ENCODE measurements at places on chromosomes 6 and 20.

DNA sequence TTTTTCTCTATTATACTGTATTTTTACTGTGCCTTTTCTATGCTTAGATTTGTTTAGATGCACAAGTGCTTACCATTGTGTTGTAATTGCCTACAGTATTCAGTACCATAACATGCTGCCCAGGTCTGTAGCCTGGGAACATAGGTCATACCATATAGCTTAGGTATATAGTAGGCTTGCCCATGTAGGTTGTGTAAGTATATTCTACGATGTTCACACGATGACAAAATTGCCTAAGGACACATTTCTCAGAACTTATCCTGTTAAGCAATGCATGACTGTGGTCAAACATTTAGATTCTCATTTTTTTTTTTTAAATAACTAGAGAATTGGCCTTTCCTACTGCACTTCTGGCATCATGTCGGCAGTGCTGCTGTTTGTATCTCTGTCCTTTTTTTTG is 253.7 kb upstream of the SUPT3H start:
- no peak for ATAC-seq

DNA sequence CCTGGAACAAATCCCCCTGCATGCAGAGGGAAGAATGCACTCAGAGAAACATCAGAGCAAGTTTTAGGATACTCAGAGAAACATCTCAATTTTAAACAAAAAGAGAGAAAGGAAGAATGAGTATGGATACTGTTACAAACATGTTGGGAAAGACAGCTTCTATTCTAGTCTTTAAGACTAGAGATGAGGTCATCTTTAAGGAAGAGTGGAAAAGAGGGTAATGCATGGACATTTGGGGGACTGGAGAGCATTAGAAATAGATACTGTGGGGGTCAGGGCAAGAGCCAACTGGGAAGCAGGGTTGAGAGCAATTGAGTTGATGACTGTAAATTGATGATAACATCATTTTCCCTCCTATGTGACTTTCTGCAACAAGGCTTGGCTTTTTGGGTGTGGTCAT is 431.2 kb downstream of the CDH26 start:
- ATAC-seq, result no peak

DNA sequence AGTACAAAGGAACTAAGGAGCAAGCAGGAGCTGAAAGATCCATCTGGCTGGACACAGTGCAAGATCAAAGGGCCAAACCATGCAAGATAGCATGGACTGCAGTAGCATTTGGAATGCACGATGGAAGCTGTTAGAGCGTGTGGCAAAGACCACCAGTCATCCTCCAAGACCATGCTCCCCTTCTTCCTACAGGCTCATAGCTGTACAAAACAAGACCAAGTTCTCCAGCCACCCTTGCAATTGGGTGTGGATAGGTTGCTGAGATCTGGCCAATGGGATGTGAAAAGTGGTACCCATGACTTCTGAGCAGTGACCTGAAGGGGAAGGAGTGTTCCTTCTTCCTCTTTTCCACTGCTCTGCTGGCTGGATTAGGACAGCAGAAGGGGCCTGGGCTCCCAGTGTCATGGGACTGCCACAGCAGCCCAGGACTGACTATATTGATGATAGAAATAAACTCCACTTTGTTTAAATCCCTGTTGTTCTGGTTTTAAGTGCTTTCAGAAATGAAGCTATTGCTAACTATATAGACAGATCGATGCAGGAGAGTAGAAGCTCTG is 64.9 kb downstream of the SLC22A23 start:
- ATAC-seq, result no peak

DNA sequence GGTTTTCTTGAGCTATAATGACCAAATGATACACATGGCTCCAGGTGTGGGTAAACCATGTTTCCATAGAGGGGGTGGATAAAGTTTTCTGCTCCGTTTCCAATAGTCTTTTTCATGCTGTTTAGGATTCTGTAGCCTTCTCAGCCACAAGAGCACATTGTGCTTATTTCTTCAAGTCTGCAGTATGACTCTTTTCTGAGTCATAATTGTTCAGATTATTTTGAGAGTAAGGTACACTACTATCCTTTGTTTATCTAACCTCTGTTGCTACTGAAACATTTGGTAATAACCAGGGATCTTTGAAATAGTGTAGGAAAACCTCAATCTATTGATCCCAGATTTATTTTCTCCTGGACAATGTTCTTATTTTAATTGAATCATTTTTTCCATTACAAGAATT is 247.9 kb upstream of the BMP2 start:
- ATAC-seq, result no peak

DNA sequence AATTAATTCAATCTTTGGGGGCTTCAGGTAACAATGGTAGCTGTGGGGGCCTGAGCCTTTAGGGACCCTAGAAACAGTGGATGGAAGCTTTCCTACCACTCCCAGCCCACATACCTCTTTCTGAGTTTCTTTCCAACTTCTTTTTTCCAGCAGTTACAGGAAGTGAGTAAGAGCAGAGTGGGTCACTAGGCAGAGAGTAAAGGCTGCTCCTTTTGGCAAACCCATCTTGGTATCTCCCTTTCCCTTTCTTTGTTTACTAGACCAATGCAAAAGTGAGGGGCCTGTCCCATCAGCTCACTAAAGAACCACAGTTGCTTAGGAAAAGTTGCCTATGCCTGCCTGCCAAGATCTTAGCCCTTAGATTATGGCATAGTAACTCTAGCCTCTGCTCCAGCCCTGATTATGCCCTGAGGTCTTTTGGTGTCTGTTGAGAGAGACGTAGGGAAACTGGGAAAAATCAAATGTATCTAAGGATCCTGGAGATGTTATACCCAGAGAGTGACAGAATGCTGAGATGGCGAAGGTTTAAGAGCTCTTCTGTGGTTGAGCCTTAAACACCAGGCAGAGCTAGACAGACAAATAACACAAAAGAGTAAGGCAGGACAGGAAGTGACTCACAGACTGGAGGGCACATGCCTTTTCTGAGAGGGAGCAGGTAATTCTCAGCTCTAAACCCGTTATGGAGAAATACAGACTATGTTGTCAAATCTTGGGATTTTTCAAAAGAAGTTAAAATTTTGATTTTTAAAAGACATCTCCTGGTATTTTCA is 31.3 kb downstream of the TRMT6 start:
- peak; percentile 73 for ATAC-seq

DNA sequence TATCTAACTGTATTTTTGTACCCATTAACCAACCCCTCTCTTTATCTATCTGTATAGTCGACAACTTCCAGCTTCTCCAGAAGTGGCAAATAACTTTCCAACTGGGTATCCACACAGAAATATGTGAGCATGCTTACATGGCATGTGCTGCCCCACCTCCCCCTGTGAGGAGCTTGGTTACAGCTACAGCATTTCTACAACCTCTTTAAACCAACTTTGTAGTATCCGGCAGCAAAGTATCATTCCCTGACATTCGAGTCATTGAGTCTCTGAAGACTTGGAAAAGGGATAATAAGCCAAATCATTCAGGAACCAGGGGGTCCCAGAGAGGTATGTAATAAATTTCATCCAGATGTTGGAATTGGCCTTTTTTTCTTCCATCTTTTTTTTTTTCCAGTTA is 48.2 kb upstream of the ASIP start:
- ATAC-seq, result no peak

- ATAC-seq, result no peak
Measured at GRCh38 chr6:135385299-135385698, 112.2 kb downstream of the AHI1 start.

GRCh38 chr6:146912730-146913685 is 291.2 kb upstream of the STXBP5 start:
- no peak for ATAC-seq

- no peak for ATAC-seq
Measured at GRCh38 chr6:161444464-161444863, 170.6 kb upstream of the AGPAT4 start.

DNA sequence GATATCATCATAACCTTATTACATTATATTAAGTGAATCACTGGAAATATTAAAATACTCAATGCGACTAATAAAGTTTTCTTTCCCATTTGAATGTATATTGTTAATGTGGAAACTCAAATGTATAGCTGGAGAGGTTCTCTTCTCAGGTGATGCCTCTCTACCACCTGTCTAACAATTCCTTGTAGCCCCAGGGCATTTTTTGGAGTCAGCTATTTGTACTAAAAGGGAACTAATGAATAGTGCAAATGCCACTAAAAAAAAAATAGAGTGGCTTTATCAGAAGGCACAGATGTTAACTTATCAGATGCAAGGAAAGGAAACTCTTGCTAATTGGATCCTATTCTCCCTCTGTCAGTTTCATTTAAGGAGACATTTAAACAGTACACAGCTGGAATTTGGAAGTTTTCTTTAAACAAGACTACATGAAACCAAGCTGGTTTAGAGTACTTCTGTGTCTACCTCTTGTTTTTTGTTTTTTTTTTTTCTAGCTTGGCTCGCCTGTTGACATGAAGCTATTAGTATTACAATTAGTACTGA is 897.0 kb upstream of the SLC35B3 start:
- ATAC-seq, result no peak

- ATAC-seq, result no peak
Measured at GRCh38 chr20:22490287-22491193, 93.8 kb downstream of the FOXA2 start.

GRCh38 chr6:139355777-139356445 is 18.5 kb downstream of the CITED2 start:
- no peak for ATAC-seq

GRCh38 chr20:33785503-33785902 is 25.6 kb upstream of the CHMP4B start:
- no peak for ATAC-seq

DNA sequence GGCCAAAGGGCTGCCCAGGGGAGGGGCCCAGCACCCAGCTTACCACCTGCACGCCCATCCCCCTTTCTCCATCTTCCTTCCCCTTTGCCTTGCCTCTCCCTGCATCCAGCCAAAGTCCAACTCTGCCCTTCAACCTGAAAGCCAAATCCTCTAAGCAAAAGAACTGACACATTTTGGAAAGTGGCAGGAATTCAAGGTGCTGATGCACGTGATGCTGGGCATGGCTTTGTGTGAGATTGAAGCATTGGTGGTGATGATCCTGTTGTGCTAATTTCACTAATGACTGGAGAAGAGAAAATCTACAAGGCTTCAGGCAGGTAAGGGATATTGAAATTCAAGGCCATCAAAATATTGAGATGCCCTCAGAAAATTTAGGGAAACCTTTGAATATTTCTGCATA is 23.3 kb downstream of the SYNDIG1 start:
- no peak for ATAC-seq

DNA sequence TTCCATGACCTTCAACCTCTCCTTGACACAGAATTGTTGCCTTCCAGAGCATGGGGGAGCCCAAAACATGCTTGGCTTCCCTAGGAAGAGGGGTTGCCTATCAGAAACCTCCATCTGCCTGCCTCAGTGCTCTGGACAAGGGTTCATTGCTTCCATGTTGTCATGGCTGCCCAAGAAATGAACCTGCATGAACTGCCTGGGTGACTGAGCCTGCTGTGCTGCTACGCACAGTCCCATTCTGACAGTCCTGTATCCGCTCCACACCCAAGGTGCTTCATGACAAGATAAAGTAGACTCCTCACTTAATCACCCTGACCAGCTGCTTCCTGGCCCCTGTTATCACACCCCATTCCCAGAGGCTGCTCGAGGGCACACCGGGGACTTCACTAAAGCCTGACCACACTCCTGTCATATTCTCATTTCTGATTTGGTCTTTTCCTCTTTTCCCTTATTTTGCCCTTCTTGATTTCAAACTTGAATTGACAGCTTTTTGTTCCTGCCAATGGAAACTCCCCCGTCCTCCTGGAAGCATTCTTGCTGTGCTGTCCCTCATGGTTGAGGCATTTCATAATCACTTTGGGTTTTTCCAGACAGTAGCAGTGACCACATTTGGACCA is 31.9 kb downstream of the GMPR start:
- no peak for ATAC-seq

DNA sequence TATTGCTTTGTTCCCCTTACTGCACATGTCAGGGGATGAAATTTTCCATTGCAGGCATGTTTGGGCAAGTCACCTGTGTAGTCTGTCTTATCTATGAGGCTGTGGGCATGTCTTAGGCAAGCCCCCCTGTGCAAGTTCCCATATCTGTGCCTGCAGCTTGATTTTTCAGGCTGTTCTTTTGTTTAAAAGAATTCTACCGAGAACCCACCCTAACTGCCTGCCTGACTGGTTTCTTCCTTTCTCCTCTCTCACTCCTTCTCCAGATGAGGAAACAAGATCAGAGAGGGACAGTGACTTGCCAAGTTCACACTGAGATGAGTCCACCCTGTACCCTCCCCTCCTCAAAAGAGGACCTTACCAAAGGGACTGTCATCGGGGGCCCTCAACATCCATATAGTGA is 11.0 kb downstream of the TREML2 start:
- no peak for ATAC-seq

GRCh38 chr20:44204156-44204831 is 6.3 kb downstream of the OSER1 start:
- ATAC-seq, result peak; percentile 75

- no peak for ATAC-seq
Measured at GRCh38 chr20:49515586-49515985, 33.1 kb upstream of the KCNB1 start.

GRCh38 chr6:4687989-4688947 is 87.9 kb upstream of the CDYL start:
- ATAC-seq, result no peak

- ATAC-seq, result no peak
Measured at GRCh38 chr20:45842169-45842812, 8.7 kb downstream of the SNX21 start.

DNA sequence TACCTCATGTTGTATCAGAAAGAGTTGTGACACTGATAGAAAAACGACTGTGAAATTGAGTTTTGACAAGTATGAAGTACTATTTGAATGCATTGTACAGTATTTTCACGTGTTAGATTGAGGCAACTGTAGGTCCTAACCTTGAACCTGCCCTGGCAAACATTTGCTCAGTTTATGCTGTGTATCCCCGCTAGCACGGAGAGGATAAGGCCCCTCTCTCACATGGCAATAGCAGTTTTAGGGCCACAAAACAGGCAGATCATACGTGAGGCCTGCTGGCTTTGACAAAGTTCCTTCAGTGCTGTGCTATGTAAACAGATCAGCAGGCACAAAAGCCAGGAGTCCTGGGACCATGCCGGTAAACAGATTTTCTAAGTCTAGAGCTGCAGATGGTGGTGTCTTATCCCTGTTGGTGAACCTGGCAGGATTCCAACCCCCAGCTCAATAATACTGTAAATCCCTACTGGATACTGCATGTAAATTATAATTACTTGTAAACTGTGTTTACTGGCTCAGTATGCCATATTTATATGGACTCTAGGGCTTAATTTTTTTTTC is 23.8 kb upstream of the FAM217A start:
- ATAC-seq, result no peak

DNA sequence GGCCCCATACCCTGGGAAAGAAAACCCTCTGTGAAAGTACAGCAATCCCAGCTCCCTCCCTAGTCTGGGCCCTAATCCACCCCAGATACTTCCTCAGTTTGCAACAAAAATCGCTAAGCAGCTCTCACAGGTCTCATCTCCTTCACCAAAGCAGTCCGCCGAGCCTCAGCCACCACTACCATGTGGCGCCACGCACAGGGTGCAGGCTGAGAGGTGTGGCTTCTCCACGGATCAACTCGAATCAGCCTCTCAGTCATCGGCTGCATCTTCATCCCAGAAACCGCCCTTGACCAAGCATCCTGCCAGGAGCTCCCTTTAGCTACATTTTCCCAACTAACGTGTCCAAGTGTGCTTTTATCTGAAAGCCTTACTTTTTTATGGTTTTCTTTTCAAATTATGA is 50.7 kb downstream of the ANKRD60 start:
- ATAC-seq, result no peak

- no peak for ATAC-seq
Measured at GRCh38 chr20:16283978-16284377, 289.3 kb downstream of the KIF16B start.

- no peak for ATAC-seq
Measured at GRCh38 chr6:11143394-11144371, 32.2 kb upstream of the ERVFRD-1 start.
